ENCODE measurements at places on chromosomes 4 and X. TPM values are rescaled to one million over a fixed set of nuclear protein-coding genes. Genes with fewer than 3 reads are reported as not detected.

- peak; percentile 6 for DNase-seq
Observed at GRCh38 chrX:130770615-130771014, 132.4 kb downstream of the ENOX2 start.

DNA sequence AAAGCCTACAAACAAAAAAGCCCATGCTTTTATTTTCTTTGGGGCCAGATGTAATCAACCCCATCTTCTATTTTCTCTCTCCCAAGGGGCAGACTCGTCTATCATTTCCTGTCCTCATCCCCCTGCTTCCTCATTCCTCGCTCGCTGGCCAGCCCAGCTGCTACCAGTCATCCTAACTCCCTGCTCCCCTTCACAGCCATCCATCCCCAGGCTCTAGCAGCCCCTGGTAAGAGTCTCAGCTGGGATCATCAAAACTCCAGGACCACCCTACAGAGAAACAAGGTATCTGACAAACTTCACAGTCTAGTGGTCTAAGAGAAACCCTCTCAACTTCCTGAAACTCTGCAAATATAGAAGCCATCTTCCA, 23.6 kb downstream of the SH3KBP1 start:
- no peak for DNase-seq

GRCh38 chr4:105560421-105560848, 8.0 kb downstream of the ARHGEF38 start:
- DNase-seq: no peak

The ATP2B3 gene
- not detected for total RNA-seq

GRCh38 chr4:1378559-1379231, 27.5 kb downstream of the NKX1-1 start:
- DNase-seq: no peak

The NHSL2 gene
- 0.22 TPM for total RNA-seq

DNA sequence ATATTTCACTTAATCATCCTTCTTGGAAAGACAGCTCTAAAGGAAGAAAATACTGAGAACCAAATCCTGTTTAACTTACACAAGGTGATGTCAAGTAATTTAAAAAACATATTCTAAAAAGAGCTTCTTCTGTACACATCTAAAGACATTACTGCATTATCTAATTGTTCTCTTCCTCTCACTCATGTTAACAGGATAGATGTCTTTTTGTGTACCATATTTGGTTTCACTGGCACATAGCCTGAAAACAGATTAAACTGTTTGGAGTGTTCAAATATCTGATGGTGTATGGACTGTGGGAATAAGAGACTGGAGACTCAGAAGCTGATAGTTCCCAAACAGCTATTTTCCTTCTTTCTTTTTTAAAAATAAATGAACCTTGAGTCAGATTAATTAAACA, 213.3 kb upstream of the MAB21L2 start:
- DNase-seq: no peak

GRCh38 chr4:26076896-26077295, 162.9 kb downstream of the SMIM20 start:
- DNase-seq: no peak

The BMX gene
- not detected for total RNA-seq

- no peak for DNase-seq
Observed at GRCh38 chr4:147076179-147076578, 130.5 kb upstream of the TTC29 start.

- no peak for DNase-seq
Observed at GRCh38 chr4:12583275-12583674, 900.9 kb downstream of the RAB28 start.

- DNase-seq: no peak
Observed at GRCh38 chr4:8032381-8032780, 92.7 kb upstream of the AFAP1 start.

DNA sequence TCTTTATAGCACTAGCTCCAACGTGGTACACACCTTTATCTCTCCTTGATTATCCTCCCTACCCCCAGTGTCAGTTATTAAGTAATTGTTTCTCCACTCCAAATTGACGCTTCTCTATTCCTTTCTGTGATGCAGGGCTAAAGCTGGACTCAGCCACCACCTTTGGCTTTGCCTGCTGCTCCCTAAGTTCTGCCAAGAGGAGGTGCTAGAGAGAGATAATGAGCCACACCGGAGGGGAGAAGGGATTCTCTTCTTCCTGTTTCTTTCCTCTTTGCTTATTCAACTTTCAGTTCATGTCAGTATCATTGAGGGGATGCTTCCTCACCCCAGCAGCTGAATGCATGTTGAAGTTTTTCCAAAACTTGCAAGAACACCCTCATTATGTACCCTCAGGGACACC, 176.5 kb downstream of the GBA3 start:
- DNase-seq: no peak

The F11 gene
- total RNA-seq: not detected

The AFAP1 gene
- 19.4 TPM for total RNA-seq

The SCML2 gene
- total RNA-seq: 5.2 TPM

DNA sequence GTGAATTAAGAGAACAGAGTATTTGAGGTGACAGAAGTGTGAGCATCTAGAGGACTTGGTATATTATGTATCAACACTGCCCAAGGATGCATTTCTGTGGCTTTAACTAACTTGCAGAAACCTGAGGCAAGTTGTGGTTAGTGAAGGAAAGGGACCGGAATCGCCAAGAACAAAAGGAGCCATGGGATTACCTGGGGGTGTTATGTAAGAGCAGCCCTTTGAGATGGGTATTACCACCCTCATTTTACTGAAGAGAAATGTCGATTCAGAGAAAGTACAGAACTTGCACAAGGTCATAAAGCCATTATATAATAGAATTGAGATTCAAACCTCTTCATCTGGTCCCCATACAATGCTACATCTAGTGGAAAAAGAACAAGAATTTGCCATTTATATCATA, 14.3 kb downstream of the TENM3 start:
- DNase-seq: no peak

DNA sequence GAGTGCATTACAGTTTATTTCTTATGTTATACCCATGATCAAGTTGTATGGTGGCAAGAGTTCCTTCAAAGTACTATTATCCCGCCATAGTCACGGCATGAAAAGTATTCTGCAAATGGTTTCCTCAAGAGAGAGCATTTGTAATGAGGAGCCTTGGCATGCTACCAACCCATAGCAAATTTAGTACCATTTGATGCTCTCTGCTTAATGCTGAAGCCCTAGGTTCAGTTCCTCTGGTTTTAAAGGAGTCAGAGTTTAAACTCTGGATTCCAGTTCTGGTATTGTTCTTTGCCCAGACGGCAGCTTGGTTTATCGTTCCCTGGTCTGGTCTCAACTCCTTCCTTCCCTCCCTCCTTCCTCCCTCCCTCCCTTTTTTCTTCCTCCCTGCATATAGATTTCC, 371.3 kb downstream of the BMPR1B start:
- DNase-seq: no peak

DNA sequence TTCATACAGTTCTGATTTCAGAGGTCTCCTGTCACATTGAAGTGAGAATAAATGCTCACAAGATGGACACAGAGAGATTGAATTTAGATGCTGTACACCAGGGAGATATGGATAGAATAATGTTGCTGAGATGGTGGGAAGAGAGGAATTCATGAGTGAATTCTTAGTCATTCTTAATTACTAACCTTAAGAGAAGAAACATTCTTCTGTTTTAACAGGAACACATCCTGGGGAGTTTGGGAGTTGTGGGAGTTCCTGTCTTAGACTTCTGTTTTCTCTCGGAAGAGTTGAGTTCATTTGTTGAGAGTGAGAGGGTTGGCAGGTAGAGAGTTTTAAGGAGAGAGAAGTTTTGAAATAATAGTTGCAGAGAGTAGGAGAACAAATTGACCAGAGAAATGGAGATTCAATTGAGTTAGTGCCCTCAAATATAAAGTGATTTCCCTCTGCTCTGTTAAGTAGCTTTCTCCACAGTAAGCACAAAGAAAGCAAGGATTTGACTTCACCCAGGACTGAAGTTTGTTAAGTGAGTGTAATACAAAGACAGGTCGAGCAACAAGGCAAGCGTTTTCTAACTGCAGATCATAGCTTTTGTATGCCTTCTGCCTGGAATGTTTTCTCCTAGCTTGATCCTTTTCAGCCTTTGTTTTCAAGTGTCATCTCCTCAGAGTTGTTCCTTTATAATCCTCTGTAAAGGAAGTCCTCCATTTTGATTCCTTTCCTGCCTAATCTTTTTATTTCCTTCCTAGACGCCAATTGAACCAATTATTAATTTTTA, 205.9 kb downstream of the RAPGEF2 start:
- DNase-seq: no peak

The ADRA2C gene
- 28.1 TPM for total RNA-seq

The TCEANC gene
- 1.2 TPM for total RNA-seq

DNA sequence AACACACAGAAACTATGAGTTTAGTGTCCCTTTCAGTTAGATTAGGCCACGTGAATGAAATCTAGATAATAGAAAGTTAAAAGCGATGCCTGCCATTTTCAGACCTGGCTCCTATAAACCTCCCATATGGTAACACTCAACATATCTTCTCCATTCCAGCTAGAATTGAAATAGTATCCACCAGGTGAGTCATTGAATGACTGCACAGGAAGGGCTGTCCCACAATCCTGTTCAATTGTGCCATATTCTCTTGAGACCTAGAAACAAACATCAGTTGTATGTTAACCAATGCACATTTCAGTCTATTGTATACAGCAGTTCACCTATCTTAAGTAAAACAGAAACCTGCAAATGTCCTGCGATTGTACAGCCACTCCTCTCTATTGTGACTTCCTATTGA, 659.3 kb upstream of the SLIT2 start:
- no peak for DNase-seq

GRCh38 chr4:103099691-103100392, at the start of gene BDH2:
Gene BDH2, minus strand, starts transcription at chr4:103099834. Its CDS starts 3,580 bp downstream, at chr4:103096254.
- peak; percentile 79 for DNase-seq

DNA sequence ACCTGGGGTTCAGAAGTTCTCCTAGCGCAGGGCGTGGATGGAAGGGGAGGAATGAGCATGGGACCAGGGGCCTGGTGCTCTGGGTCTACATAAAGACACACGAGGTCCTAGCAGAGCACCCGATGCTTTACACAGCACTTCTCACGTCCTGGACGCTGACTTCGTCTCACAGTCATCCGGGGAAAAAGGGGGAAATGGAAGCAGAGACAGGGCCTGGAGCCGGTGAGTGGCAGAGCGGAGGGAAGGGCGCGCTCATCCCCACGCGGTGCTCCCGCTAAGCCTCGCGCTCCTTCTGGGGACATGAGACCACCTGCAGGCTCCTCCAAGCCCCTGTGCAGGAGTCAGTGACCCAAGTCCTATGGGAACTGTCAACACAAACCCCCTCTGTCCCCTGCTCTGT, 157.7 kb downstream of the AFAP1 start:
- no peak for DNase-seq

The PDK3 gene
- total RNA-seq: 9.6 TPM

- no peak for DNase-seq
Observed at GRCh38 chrX:40108162-40108958, 10.6 kb upstream of the BCOR start.

The SPANXA1 gene
- total RNA-seq: not detected

DNA sequence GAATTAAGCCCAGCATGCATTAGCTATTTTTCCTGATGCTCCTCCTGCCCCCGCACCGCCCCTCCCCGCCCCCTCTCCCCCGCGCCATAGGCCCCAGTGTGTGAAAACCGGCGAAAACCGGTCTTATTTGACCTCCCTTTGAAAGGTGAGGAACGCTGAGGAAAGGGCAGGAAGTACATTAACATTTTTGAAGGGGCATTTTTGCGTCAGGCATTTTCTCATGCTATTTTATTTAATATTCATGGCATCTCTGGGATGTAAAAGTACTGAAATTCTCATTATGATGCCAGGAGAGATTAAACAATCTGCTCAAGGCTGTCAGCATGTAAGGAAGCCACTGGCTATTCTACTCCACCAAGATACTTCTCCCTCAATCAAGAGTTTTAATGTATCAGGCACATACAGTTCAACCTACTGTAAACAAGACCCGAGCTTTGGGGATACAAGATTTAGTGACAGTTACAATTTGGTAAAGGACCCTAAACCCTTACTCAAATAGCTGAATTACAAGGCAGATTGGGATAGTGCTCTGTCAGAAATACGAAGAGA, 1.2 kb upstream of the NMU start:
- DNase-seq: no peak

DNA sequence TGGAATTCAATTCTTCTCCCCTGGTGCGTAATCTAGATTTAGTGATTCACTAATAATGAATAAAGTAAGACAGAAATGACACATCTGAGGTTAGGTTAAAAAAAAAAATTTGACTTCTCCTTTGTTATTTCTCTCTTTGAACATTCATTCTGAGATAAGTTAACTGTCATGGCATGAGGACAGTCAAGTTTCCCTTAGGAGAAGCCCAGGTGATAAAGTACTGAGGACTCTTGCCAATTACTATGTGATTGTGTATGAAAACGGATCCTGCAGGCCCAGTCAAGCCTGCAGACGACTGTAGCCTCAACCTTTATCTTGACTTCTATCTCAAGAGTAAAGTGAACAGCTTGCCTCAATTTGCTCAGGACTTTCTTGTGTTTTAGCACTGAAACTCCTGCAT, 293.2 kb downstream of the PRR32 start:
- DNase-seq: no peak

GRCh38 chrX:29090811-29091210, 503.6 kb downstream of the IL1RAPL1 start:
- no peak for DNase-seq

GRCh38 chr4:17718471-17718870, 63.0 kb downstream of the FAM184B start:
- DNase-seq: no peak

The DMRTC1 gene
- not detected for total RNA-seq

GRCh38 chr4:175641024-175641423, 171.0 kb downstream of the GPM6A start:
- DNase-seq: no peak

The CCNG2 gene
- total RNA-seq: 34.1 TPM

DNA sequence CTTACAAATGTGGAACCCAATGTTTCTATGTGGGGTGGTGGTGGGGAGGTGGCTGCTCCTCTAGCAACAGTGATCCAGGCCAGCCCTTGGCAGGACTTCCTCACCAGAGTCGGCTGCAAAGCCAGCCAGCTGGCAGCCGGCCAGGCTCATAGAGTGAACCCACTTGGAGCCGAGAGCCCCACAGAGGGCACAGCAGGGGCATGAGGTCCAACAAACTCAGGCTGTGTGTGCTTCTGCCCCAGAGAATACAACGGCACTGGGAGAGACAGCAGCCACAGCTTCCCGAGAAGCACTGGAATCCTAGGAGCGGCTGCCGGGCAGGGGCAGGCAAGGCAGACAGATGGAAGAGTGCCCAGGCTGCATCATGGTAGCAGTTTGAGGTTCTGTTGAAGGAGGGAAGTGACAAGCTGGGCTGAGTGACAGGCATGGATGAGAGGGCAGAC, 23.5 kb upstream of the SOWAHD start:
- no peak for DNase-seq

GRCh38 chrX:48667509-48667908, 16.1 kb upstream of the WAS start:
- no peak for DNase-seq

DNA sequence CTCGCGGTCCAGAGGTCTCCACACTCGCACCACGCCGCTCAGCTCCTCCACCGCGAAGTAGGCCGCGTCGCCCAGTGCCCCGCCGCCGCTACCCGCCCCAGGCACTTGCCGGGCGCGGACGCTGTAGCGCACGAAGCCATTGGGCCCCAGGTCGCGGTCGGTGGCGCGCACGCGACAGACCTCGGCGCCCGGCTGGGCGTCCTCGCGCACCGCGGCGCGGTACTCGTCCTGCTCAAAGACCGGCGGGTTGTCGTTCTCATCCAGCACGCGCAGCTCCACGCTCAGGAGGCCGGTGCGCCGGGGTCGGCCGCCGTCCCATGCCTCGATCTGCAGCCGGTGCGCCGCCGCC, 1.4 kb downstream of the DCHS2 start:
- no peak for DNase-seq

GRCh38 chr4:7861440-7861881, 78.2 kb downstream of the AFAP1 start:
- no peak for DNase-seq
